ENCODE measurements at places on chromosomes 1 and 21. TPM values are rescaled to one million over a fixed set of nuclear protein-coding genes. Genes with fewer than 3 reads are reported as not detected.

The MGST3 gene
- 33.3 TPM for total RNA-seq

The C1orf105 gene
- total RNA-seq: not detected

The C8A gene
- not detected for total RNA-seq

GRCh38 chr1:235946571-235946981 is 79.9 kb upstream of the LYST start:
- H3K27ac ChIP-seq: peak overlapping the region; percentile 8
- no peaks in the 10 kb centered on the region for H3K36me3 ChIP-seq
- H3K27me3 ChIP-seq: no peaks in the 10 kb centered on the region
- peaks cover 19% of the 10 kb centered on the region for H3K4me1 ChIP-seq
- H3K4me3 ChIP-seq: no peak overlapping the region

Measured in activated naive CD8-positive, alpha-beta T cell treated with anti-CD3 and anti-CD28 coated beads for 36 hours (primary cell).